ENCODE measurements at places on chromosomes 2 and 18.
A peak's percentile ranks its signal among the peaks of the same experiment; 100 is the strongest.

DNA sequence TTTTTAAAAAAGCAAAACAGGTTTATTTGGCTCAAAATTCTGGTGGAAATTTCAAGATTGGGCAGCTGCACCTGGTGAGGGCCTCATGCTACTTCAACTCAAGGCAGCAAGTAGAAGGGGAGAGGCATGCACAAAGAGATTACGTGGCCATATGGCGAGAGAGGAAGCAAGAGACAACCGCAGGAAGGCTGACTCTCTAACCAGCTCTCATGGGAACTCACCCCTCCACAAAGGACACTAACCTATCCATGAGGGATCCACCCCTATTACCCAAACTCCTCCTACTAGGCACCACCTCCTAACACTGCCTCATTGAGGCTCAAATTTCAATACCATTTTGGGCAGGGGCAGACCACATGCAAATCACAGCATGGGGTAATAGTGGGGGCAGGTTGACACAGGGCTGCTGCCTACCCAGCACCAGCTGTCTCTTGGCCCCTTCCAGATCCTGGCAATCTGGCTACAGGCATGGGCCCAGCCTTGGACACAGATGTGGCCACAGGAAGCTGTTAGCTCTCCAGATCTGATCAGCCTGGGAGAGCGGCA, 2.0 kb upstream of the CAPN10 start:
- no peak for DNase-seq

DNA sequence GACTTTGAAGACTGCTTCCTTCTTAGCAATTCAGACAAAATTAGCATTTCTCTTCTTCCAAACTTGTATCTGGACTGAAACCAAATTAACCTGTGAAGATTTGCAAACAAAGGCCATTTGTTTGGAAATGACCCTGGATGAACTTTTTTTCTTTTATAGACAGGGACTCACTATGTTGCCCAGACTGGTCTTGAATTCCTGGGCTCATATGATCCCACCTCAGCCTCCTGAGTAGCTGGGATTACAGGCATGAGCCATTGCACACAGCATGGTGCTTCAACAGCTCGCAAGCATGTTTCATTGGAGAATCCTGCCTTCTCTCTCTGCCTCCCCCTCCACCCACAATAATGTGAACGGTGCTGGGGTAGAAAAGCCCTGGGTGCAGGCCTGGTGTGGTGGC, 170.2 kb downstream of the ARL4C start:
- DNase-seq = no peak

DNA sequence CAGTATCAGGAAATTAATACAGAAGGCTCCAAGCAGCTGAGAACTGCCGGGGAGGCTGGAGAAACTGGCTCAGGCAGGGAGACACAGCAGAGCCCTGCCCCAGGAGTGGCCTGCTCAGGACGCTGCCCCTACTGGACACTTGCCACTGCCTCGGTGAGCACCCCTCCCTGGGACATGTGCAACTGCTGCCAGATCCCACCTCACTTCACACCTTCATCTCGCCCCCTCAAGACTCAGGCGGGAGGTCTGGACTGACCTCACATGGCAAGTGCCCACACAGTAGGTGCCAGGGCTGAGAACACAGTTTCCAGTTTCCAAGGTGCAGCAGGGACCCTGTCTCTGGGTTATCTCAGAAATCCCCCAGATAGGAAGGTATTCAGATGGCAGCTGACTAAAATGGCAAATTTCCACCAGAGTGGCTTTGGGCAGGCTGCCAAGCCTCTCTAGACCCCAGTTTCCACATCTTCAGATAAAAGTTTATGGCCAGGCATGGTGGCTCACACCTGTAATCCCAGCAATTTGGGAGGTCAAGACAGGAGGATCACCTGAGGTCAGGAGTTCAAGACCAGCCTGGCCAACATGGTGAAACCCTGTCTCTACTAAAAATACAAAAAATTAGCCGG, 33.7 kb upstream of the LBH start:
- no peak for DNase-seq

DNA sequence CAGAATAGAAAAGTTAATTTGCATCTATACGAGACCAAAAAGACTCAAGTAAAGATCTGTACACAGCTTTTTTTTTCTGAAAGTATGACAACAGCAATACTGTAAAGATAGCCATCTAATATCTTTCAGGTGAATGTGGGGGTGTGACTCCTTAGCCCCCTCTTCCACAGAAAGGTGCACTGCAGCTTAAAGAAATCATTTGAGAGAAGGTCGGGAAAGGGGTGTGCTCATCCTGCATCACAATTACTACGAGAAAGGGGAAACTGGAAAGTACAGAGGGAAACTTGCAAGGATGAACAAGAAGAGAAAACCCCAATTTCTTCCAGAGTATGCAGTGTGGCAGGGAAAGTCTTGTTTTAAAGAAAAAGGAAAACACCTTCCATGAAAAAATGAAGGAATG, 255.6 kb downstream of the CCDC178 start:
- DNase-seq = no peak

- DNase-seq = no peak
Observed at GRCh38 chr2:85250045-85250444, 77.7 kb downstream of the TGOLN2 start.

- DNase-seq = no peak
Observed at GRCh38 chr2:177051278-177051677, 161.3 kb upstream of the HNRNPA3 start.

GRCh38 chr2:109448946-109449788, 164.6 kb downstream of the SEPTIN10 start:
- DNase-seq = no peak

GRCh38 chr2:160063271-160063670, 856 bp upstream of the PLA2R1 start:
- no peak for DNase-seq

DNA sequence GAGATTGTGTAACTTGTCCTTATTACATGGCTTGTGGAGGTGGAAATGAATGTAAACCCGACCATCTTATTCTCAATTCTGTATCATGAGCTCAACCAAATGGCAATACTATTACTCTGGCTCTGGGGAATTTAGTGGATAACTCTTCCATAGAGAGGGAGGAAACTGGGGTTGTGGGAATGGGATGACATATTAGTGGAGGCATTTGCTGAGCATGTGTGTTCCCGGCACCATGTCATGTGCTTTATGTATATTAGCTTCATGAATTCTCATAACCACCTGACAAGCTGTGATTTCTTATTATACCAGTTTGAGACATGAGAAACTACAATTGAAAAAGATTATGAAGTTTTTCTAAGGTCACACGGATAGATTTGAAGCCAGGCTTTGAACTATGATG, 112.8 kb upstream of the TMEFF2 start:
- no peak for DNase-seq

GRCh38 chr2:120312860-120313694, 32.9 kb upstream of the INHBB start:
- peak; percentile 46 for DNase-seq

DNA sequence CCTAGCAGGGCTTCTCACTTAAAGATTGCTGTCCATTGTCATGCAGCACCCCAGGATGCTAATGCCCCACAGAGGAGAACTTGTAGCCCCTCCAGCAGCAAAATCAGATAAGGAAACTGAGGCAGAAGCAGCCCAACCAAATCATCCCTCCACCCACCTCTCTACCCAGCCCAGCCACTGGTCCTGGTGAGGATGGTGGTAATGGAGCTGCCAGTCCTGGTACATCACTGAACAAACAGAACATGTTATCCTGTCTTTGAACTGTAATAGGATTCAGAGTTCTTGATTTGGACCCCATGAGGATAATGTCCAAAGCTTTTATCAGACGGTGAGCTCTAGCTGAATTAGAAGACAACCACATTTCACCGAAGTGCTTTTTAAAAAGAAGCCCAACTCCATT, 113.2 kb downstream of the MRO start:
- no peak for DNase-seq

GRCh38 chr2:68943581-68944568, 8.8 kb downstream of the GKN2 start:
- DNase-seq = no peak

GRCh38 chr2:135688978-135689377, 52.7 kb upstream of the UBXN4 start:
- no peak for DNase-seq

GRCh38 chr18:54787121-54787520, 41.2 kb upstream of the RAB27B start:
- no peak for DNase-seq

DNA sequence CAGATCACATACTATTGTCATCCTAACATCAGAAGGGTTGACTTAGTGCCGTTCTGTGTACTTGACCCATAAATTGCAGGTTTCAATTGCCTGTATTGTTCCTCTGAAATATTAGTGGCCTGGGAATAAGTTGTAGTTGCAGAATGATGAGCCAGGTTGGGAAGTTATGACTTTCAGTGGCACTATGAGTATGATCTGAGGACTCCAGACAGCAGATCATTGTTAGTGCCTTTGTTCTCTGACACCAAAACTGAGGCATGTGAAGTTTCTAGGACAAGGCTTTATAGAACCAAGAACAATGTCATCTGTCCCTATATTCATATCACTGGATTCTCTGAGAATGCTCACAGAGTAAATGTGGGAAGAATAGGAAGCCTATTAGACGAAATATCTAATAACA, 403.7 kb downstream of the STK39 start:
- no peak for DNase-seq

GRCh38 chr2:62526531-62527381, 20.8 kb upstream of the TMEM17 start:
- no peak for DNase-seq

DNA sequence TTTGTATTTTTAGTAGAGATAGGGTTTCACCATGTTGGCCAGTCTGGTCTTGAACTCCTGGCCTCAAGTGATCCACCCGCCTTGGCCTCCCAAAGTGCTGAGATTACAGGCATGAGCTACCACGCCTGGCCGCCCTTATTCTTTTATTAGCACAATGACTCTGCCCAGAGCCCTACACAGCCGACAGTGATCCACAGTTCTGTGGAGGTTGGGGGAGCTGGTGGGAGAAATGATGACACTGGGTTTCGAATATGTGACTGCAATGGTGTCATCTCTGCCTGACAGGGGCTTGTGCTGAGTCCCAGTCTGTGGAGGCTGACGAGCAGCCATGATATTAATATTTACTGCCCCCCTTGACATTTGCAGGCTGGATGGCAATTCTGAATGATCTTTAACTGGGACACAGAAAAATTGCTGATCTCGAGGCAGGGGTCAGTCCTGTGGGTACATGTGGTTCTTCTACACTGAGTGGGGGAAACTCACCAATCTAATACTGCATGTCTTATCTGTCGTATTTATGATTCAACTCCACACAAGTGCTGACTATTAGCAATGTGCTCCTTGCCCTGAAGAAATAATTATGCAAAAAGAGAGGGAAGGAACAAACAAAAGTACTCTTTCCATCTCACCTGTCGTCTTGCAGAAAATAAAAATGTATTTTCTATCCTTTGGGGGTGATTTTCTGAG, 6.3 kb upstream of the CTAGE1 start:
- no peak for DNase-seq

DNA sequence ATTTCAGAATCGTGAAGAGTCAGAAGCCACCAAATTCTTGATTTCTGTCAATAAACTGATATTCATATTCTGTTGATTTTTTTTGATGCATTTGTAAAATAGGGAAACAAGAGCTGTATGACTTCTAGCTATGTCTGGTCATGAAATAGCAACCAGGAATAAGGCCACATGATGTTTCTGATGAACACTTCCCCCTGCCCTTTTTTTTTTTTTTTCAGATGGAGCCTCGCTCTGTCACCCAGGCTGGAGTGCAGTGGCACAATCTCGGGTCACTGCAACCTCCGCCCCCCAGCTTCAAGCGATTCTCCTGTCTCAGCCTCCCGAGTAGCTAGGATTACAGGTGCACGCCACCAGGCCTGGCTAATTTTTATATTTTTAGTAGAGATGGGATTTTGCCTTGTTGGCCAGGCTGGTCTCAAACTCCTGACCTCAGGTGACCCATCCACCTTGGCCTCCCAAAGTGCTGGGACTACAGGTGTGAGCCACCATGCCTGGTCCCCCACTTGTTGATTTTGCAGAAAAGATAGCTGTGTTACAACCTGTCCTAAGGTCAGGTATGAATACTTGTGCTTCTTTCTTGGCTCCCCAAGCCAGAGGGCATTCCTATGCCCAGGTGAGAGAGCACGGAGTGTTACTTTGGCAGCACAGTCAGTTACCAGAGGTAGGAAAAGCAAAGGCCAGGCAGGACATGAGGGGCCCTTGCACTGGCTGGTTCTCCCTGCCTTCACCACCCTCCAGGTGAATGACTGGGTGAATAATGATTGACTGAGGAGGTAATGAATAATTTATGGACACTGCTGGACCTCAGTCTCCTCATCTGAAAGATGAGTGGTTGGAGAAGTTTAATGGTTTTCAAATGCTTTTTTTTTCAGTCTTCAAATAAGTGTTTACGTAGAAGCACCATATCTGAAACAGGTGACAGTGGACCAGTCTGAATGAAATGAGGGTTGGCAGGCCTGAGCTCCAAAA, 39.6 kb downstream of the PAX8 start:
- no peak for DNase-seq

- DNase-seq = no peak
Observed at GRCh38 chr18:3219241-3219630, 532 bp downstream of the MYOM1 start.

DNA sequence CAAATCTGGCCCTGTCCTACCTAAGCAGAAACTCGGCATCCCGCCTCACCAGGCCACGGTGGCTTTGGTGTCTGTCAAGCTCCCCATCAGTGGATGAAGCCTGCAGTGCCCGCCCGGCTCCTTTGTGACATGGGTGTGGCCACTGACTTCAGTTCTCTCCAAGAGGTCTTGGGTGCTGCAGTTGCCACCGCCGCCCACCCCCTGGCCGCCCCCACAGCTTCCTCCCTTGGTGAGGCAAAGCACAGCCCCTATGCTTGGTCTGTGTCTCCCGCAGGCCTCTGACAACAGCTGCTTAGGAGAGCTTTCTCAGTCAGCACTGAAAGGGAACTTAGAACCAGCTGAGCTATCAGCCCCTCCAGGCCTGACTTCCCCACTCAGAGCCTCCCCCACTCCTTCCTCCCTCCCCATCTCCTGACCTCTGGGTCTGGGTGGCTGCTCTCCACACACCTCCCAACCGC, 22.9 kb upstream of the GPR55 start:
- DNase-seq = no peak

DNA sequence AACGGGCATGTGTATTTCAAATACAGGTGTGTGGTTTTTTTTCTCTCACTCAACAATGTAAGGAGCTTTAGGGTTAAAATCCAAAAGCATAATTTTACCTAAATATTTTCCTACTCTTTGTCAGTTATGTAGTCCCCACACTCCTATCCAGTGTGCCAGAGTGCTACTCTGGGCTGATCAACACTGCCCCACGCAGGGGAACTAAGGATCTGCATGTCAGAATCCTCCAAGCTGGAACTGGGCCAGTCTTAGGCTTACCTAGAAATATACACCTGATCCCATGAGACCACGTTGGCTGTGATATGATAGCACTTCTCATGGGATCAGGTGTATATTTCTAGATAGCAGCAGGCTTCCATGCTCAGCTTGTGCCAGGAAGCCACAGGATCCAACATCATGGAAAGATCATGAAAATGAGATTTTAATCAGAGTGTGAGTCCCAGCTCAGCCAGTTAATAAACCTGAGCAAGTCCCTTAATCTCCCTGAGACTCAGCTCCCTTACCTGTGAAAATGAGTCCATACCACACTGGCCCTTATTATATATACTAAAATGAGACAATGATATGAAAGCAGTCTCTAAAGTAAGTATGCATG, 29.7 kb downstream of the CCDC141 start:
- DNase-seq = no peak

- no peak for DNase-seq
Observed at GRCh38 chr18:49172246-49172645, 221.5 kb upstream of the SMAD7 start.

- DNase-seq = no peak
Observed at GRCh38 chr18:63892566-63892965, 5.1 kb downstream of the SERPINB2 start.

Data from stimulated activated CD8-positive, alpha-beta memory T cell treated with anti-CD3 and anti-CD28 coated beads, Interleukin-12 subunit alpha, Interleukin-12 subunit beta, amount 100 ng/mL, for 4 hours (primary cell).